Left hindlimb (tissue), 1 donor: ENCODE measurements at places on chromosomes 7 and 10.

DNA sequence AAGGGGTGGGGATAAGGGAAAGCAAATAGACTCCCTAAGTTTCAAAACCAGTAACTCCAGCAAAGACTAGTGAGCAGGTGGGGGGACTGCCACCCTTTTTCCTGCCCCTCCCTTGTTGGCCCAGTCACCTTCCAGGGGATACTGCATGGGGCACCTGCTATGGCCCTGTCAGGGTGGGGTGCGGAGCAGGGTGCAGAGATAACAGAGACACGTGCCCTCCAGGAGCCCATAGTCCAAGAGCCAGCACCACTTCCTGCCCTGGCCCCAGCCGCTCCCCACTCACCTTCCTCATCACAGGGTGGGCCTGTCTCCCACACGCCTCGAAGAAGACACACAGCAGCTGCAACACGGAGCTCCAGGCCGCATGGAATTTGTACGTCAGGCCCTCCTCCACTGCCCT is 20.6 kb downstream of the RRP12 start:
- no peak for DNase-seq

- no peak for DNase-seq
These were observed 258.4 kb upstream of the AKR1E2 start for GRCh38 chr10:4567637-4568036.

GRCh38 chr10:59517996-59518395 is 155.6 kb upstream of the FAM13C start:
- DNase-seq, result no peak

DNA sequence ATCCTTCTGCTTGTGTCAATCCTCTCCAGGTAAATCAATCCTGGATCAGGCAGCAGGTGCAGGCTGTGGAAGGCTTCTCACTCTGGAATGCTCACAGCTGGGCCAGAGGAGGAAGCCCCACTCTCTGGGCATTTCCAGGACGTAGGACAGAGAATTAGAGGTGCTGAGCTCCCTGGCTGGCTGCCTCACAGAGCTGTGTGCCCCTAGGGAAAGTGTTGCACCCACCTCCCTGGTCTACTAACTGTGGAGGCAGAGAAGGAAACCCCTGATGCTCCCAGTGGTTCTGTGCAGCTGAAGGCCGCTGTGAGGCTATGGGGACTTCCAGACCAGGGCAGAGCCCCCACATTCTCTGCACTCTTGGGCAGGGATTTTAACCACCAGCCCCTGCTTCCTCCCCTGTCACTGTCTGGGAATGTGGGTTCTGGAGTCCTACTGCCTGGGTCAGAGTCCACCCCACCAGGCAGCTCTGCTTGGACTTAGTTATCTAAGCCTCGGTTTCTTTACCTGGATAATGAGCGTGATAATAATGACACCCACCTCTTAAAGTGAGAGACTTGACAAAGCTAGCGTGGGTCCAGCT is 73.5 kb upstream of the EEPD1 start:
- DNase-seq, result no peak

- no peak for DNase-seq
These were observed 93.0 kb upstream of the SLC25A13 start for GRCh38 chr7:96414931-96415292.

DNA sequence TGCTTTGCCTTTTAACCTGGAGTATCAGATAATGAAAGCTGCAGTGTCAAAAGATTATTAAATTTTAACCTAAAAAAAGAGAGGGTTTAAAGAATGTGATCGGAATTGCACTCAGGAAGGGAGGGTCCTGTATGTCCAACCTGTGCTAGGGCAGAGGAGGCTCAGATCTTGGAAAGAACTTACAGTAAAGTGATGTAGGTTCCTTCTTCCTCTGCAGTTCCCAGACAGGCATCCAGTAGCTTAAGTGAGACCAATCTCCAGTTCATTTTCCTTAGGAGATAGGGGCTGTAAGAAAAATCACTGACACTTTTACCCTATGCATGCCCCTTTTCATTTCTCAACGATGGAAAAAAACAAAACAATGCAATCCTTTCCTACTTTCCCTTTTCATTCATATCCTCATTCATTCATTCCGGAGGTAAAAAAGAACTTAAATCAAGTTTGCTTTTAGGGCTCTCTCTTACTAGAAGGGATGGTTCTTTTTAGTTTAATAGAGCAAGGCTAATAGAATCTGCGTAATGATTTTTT is 28.3 kb downstream of the EXOC6 start:
- DNase-seq, result no peak

GRCh38 chr7:78635026-78635793 is 818.3 kb downstream of the MAGI2 start:
- no peak for DNase-seq

DNA sequence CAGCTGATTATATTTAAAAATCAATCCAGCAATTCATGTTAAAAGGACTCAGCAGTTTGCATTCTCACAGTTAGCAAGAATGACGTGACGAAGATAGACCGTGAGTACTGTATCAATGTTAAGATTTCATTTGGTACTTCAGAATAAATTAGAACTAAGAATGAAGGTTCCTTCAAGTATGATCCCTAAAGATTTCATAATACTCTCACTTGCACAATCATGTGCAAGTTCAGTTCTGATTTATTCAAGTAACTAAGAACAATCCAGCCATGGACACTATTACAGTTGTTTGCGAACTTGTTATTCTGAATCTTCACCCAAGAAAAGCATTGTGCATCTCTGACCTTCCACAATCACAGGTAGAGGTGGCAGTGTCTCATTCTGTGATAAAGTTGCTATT is 7.7 kb downstream of the RHEB start:
- DNase-seq, result no peak

DNA sequence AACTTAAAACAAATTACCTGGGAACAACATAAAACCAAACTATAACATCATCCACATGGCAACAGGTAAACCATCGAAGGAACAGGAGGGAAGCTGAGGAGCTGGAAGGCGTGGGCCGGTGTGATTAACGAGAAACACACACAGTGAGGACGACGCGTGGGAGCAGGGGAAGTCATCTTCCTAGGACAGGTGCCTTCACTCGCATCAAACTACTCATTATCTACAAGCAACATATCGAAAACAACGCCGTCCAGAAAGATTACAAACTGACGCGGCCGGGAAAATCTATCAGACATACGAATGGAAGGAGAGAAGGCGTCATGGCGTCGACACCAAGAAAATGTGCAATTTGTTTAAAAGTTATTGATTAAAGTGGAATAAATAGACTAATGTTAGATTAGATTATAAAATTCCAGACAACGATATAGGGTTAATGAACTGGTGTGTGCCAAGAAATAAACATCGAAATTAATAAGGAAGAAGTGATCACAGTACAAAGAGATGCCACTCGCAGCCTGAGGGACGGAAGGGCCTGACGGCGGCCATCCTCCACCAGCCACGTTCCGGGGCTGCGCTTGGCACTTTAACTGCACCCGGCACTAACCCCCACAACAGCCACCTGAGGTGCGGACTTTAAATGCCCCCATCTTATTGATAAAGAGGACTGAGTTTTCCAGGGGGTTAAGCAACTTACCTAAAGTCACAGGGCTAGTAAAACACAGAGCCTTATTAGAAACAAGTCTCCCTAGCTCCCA is 581.7 kb downstream of the DNAJB6 start:
- no peak for DNase-seq

- no peak for DNase-seq
These were observed 14.8 kb downstream of the SLC26A3 start for GRCh38 chr7:107788216-107788615.

- DNase-seq, result no peak
These were observed 1.3 kb upstream of the LRRC18 start for GRCh38 chr10:48940958-48941357.

DNA sequence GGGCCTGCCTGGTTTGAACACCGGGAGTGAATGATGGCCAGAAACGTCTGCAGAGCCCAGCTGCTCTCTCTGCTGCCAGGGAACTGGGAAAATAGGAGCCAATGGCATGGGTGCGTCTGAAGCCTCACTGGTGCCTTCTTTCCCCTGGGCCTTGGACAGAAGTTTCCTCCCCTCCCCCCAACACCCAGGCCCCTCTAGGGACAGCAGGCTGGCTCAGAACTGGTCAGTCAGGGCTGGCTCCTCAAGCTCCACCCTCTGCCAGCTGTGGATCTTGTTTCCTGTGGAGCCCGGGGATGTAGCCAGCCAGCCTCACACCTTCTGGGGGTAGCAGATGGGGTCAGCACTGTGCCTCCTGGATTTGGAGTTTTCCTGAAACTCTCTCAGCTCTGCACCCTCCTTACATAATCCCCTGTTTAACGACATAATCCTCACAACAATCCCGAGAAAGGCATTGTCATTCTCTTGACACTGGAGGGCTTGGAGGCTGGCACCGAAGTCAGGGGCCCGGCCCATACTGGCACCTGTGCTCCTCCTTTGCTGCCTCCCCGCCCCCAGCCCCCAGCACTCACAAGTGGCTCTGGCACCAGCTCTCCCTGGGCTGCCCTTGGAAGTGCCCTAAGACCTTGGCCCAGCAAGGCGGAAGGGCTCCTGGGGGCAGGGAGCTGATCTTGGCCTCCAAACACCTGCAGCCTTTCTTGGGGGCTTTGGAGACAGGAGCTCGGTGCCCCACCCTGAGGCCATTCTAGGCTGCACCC is 5.7 kb downstream of the LDB3 start:
- no peak for DNase-seq
